T-helper 17 cell (primary cell): ENCODE measurements at places on chromosomes 12 and 14.

- no peak for DNase-seq
These were observed 1.1 kb upstream of the PAPLN start for GRCh38 chr14:73236157-73236556.

- DNase-seq: no peak
These were observed 9.0 kb upstream of the BDKRB1 start for GRCh38 chr14:96247031-96247430.

- no peak for DNase-seq
These were observed 12.3 kb downstream of the BTBD7 start for GRCh38 chr14:93320489-93320888.

- DNase-seq: peak; percentile 20
These were observed 8.9 kb downstream of the GPR65 start for GRCh38 chr14:88013750-88014349.

GRCh38 chr14:28142400-28143015 is 624.1 kb upstream of the FOXG1 start:
- no peak for DNase-seq
